GM19239 (cell line): ENCODE measurements at places on chromosomes 5 and 9.

- no peak for DNase-seq
Measured at GRCh38 chr5:60183881-60184280, 290.4 kb upstream of the PDE4D start.

GRCh38 chr5:72608297-72608696 is 101.1 kb upstream of the ZNF366 start:
- DNase-seq, result no peak

GRCh38 chr9:109417585-109418544 is 80.2 kb downstream of the PTPN3 start:
- no peak for DNase-seq

DNA sequence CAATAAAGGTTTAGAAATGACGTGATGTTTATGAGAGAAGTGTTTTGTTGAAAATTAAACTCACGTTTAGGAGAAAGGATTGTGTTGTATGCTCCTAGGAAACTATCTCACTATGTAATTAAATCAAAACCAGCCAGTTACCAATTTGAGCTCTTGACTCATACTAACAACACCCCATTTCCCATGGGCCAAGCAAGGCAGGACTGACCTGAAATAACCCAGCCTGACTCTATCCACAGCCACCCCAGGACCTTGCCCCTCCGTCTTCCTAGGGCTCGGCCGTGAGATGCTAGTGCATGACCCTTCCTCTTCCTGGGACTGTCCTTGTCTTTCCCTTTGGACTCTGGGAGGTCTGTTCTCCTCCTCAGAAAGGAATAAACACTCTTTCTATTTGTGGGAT is 16.4 kb downstream of the TLR4 start:
- no peak for DNase-seq

DNA sequence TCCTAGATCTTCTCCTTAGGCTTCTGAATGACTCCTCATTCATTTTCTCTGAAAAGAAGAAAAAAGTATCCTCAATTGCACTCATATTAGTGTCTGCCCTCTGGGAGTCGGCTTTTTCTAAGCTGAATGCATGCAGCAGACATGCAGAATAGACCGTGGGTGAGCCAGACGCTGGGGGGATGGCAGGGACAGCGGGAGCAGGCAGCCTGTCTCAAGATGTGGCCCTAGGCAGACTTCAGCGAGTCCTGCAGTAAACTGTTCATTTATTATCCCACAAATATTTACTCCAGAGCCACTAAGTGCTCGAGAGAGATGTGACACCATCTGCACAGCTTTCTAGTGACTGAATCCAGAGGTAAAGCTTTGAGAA is 164.9 kb upstream of the RAI14 start:
- no peak for DNase-seq

DNA sequence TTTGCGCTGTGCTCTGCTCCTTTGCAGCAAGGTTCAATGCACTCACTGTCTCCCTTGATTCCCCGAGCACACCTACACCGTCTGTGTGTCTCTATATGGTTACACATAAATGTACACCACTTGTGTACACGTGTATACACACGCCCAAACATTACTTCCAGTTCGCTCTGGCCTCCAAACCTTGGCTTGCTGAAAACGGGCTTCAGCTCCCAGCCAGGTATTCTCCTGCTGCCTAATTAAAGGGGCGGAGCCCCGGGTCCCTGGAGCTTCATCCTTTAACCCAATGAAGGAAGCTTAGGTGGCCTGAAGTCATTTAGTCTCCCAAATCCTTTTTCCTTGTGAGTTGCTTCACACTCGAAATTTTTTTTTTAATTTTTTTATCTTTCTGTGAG is 4.6 kb downstream of the ISL1 start:
- no peak for DNase-seq

GRCh38 chr9:135020481-135021392 is 66.7 kb upstream of the OLFM1 start:
- no peak for DNase-seq

DNA sequence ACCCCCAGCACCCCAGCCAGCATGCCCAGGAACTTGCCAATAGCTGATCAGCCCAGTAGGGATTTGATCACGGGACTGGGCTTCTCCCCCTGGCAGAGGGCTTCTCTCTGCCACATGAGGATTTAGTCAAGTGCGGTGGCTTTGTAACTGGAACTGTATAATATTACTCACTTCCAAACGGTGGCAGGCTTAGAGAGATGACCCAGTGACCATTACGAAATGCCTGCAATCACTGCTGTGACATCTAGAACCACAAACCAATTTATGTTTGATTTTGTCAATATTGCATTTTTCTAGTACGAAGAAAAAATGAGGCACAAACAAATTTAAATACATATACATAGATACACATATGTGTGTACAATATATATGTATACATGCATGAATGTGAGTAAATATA is 192.1 kb downstream of the ERCC6L2 start:
- DNase-seq, result no peak

- DNase-seq, result no peak
Measured at GRCh38 chr9:99490729-99491128, 268.6 kb downstream of the SEC61B start.

DNA sequence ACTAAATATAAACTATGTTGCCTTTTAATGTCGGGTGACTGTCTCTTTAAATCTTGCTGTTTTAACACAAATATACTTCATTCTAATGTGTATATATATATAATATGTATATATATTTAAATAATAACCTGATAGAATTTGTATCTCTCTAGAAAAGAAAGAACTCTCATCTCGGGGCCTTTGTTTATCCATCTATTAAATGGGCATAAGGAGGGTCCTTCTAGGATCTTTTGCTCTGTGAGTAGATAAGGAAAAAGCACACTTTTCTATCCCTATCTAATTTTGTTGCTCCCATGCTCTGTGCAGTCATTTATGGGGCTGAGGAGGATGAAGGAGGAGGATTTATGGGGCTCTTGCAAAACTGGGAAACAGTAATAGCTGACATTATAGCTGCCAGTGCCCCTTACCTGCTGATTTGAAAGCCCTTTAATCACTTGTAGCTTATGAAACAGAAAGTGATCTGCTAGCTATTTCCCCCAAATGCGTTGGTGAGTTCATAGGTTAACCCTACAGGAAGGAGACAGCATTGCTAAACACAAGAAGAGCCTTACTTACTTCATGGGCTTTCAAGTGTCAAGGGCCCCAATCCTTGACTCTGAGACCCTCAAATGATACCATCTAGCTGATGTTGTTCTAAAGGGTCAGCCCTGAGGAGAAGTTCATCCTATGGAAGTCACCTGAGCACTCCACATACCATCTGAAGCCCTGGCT is 5.8 kb upstream of the PPARGC1B start:
- peak; percentile 53 for DNase-seq

DNA sequence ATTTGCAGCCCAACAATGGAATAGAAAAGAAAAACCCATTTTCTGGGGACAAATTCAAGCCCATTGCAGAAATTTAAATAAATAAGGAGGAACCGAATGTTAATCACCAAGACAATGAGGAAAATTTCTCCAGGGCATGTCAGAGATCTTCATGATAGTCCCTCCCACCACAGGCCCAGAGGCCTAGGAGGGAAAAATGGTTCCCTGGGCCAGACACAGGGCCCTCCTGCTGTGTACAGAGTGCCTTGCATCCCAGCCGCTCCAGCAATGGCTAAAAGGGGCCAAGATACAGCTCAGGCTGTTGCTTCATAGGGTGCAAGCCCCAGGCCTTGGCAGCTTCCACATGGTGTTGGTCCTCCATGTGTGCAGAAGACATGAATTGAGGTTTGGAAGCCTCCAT is 73.4 kb upstream of the FOXE1 start:
- DNase-seq, result no peak

DNA sequence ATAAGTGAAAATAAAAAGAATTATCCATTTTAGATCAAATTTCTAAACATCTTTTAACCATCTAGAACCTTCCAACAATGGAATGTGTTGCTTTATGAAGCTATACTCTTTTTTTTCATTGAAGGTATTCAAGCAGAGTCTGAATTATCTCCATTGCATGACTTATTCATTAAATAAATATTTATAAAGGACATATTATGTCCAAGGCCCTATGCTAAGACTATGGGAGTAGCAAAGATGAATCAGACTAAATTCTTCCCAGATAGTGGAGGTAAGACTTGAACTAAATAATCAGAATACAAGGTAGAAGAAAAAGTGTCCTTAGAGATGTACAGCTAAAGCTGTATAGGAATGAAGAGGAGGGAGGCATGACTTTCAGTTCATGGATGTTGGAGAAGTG is 215.5 kb upstream of the RGMB start:
- DNase-seq, result no peak

DNA sequence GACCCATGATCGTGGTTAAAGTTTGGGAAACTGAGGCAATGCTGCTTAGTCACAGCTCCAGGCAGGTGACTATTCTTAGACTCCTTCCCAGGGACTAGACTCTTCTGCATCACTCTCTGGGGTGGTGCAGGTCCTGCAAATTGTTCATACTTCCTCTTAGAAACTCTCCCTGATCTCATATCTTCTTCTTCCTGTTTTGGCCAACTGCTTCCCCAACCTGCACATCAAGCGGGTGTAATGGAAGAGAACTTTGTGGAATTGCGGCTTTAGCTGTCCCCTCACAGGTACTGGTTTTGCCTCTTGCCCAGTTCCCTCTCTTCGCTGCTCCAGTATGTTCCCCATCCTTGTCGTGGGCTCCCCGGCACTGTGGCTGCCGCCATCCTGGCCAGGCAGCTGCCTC is 111.5 kb upstream of the CTSL start:
- DNase-seq, result no peak

GRCh38 chr9:125929846-125930245 is 182.7 kb downstream of the PBX3 start:
- DNase-seq, result no peak

DNA sequence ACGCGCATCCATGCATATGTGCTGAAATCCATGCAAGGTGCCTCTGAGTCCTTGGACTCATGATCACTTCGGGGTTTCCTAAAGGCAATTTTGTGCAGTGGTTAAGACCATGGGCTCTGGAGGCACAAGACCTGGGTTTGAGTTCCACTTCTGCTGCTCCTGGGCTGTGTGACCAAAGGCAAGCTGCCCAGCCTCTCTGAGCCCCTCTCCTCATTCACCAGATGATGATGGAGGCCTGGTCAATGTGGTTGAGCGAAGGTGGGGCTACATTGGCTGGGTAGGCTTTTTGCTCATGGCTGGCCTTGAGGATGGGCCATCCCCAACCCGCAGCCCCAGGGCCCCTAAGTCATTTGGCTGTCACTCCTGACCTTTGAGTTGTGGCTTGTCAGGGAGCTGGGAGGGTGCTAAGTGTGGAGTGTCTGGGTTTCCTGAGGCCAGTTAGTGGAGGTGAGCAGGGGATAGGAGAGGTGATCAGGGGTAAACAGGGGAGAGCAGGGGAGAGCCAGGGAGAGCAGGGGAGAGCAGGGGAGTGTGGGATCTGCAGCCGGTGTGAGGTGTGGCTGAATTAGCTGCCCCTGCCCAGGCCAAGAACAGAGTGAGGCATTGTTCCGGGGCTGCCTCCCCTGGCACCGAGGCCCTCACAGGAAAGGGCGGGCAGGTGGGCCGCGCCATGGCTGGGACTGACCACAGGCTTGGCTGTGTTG is 64.6 kb upstream of the SYNPO start:
- no peak for DNase-seq

- DNase-seq, result no peak
Measured at GRCh38 chr5:115599502-115599901, 2.8 kb downstream of the TICAM2 start.

DNA sequence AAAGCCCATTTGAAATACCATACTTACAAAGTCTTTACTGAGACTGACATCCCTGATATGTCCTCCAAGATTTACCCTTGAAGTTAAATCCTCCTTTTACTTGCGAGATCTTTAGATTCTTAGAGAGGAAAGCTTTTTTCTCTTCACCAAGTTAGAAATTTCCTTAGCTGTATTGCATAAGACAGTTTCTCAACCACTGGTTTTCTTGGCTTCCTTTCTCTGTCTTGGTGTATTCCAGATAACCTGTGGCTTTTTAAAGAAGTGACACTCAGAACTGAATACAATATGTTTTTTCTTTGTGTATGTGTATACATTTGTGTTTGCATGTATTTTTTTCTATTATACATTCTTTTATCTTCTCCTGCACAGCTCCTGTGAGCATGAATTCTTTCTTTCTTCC is 65.0 kb downstream of the SNCAIP start:
- no peak for DNase-seq

GRCh38 chr5:40191150-40191549 is 488.6 kb upstream of the PTGER4 start:
- no peak for DNase-seq

DNA sequence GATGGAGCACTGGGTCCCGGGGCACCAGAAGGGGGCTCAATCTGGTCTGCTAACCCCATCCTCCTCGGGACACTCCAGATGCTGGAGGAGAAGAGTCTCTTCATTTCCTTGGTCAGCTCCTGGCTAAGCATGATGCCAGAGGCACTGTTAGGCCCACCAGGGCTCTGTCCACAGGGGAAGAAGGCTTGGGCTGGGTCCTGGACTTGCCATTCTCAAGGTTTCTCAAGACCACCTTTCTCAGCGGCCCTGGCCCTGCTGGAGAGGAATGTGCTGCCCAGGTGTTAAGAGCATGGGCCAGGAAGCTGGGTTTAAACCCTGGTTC is 7.9 kb downstream of the SH2D3C start:
- no peak for DNase-seq

- peak; percentile 19 for DNase-seq
Measured at GRCh38 chr5:39264528-39264927, 45.2 kb upstream of the FYB1 start.

DNA sequence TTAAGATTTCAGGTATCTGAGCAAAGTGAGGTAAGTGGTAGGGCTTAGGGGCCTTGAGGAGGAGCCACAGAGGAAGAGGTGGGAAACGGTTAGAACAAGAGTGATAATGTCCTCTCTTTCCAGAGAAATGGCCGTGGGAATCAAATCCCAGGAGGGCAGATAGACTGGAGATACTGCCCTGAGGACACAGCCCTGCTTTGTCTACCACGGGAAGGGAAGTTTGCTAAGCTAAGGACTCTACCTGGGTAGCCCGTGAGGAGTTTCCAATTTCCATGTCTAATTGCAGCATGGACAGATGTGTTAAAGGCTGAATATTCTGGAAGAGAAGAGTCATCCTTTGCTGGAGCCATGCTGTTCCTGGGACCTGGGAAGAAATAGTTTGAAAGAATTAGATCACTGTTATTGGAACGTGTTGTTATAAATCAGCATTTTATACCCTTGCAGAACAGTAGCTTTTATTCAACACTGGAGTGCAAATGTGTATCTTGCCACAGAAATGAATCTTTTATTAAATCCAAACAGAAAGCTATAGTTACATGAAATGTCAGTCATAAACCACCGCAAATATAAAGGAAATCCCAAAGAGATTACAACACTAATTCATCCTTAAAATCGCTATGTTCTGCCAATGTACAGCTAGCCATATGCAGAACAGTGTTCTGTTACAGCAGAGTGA is 133.2 kb upstream of the LHFPL2 start:
- DNase-seq, result no peak
